ENCODE measurements at places on chromosomes 2 and 18. TPM values are rescaled to one million over a fixed set of nuclear protein-coding genes. Genes with fewer than 3 reads are reported as not detected.

The CKAP2L gene
- 1.3 TPM for total RNA-seq

The POMC gene
- 1.2 TPM for total RNA-seq

The ACKR3 gene
- total RNA-seq, result 9.2 TPM

The UGT1A3 gene
- total RNA-seq, result not detected

The KCNG2 gene
- total RNA-seq, result not detected

The MORN2 gene
- total RNA-seq, result 8.0 TPM

The SLC19A3 gene
- 0.78 TPM for total RNA-seq

The LOXHD1 gene
- total RNA-seq, result not detected

The ASAP2 gene
- 63.4 TPM for total RNA-seq

The CPO gene
- not detected for total RNA-seq

The CCBE1 gene
- 48.7 TPM for total RNA-seq

Measured in smooth muscle cell of the pulmonary artery (primary cell).